ENCODE measurements at places on chromosomes 2 and 18.
A peak's percentile ranks its signal among the peaks of the same experiment; 100 is the strongest.

DNA sequence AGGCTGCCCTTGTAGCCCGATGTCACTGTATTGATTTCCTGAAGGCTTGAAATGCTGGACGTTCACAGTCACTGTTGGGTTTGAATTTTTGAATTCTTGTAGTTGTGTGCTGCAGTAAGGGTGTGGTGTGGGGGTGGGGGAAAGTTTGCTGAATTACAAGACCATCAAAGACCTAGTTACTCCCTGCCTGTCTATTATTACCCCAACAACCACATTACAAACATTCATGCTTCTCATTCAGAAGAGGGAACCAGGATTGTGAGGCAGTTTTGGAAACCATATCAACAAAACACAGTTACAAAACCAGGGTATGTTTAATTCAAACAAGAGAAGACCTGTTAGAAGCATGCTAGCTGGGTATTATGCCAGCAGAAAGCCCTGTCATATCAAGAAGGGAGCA is 85.8 kb downstream of the CLHC1 start:
- DNase-seq: no peak

- DNase-seq: no peak
These were observed 54.5 kb upstream of the SPAG16 start for GRCh38 chr2:213229814-213230213.

DNA sequence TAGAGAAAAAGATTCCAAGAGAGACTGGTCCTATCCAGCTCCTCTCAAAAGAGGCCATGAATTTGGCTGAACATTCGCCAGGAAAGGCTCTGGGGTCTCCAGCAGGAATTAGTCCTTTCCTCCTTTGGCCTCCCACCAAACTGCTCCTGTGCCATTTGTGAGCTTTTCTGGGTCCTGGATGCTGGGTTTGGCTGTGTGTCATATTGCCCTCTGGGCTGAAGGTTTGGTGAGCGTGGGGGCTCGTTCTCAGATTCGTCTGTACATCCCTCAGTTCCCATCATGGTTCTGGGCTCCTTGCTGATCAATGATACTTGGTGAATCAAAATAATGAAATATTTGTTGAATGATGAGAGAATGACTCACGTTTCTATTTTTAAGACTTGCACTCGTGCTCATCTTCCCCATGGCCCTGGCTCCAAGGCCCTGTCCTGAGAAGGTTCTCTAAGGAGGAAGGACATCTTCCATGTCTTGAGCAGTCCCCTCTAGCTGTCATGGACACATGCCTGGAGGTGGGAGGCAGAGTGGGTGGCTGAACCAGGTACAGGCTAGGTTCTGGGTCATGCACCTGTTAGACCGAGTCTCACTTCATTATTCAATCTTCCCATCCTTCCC is 47.8 kb upstream of the RHOB start:
- no peak for DNase-seq

DNA sequence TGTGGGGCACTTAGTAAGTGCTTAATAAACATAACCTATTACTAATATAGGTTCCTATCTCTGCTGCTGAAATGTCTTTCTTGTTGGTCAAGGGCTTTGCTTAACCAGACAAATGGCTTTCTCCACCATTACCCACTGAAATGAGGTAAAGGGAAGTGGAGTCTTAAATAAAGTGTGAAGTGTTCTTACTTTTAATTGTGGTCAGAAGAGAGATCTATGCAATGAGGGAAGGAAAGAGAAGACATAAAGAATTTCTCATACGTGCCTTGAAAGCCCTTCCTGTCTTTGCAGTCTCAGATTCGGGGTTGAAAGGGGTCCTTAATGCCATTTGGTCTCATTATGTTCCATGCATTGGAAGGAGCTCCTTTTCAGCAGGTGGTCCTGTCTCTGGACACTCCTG is 6.9 kb upstream of the CXCR4 start:
- no peak for DNase-seq

- DNase-seq: no peak
These were observed 316.6 kb upstream of the NCKAP5 start for GRCh38 chr2:133884739-133885381.

GRCh38 chr2:132477436-132477835 is 60.8 kb downstream of the GPR39 start:
- DNase-seq: no peak

- DNase-seq: no peak
These were observed 155.1 kb upstream of the LMAN1 start for GRCh38 chr18:59514203-59514602.

DNA sequence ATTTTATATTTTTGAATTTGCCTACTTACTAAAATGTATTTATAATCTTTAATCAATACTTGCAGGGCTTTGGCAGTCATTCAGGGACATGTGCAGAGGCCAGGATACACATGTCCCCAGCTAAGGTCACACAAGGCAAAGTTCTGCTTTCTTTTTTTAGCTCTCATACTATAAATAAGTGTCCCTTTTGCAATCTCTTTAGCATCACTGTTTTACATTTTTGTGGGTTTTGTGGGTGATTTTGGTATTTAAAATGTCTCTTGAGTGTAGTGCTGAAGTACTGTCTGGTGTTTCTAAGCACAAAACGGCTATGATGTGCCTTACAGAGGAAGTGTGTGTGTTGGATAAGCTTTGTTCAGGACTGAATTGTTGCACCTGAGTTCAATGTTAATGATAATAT is 309.0 kb upstream of the GULP1 start:
- no peak for DNase-seq

DNA sequence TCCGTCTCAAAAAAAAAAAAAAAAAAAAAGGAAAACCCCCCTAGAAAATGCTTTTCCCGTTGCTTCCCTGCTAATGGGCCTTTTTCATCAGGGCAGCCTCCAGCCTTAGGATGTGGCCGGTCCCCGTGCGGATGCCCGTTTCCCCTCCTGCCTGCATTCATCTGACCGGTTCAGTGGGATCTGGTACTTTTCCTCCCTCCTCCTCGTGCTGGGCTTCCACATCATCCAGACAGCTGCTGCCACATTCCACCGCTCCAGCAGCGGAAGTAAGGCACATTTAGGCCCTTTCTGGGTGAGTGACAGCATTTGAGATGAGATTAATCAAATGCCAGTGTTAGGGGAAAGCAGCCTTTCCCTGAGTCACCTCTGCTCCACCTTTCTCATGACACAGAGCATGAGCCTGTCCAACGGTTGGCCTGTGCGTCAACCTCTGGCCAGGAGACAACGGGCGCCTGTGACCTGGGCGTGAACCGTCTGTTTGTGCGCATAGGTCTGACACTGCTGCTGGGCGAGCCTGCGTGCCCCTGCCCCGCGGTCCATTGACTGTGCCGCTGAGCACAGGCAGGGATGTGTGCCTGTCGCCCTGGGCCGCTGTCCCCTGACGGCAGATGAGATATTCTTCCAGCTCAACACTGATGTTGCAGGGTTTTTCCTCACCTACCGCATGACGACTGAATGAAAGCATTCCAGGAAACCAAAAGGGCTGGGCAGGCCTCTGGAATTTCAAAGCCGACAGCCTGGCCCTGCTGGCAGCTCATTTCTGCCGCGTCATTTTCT is 174.0 kb downstream of the TGIF1 start:
- peak; percentile 75 for DNase-seq

- no peak for DNase-seq
These were observed 33.6 kb downstream of the MAL start for GRCh38 chr2:95058989-95059641.

GRCh38 chr2:27408601-27409320 is 630 bp downstream of the PPM1G start:
- DNase-seq: no peak

DNA sequence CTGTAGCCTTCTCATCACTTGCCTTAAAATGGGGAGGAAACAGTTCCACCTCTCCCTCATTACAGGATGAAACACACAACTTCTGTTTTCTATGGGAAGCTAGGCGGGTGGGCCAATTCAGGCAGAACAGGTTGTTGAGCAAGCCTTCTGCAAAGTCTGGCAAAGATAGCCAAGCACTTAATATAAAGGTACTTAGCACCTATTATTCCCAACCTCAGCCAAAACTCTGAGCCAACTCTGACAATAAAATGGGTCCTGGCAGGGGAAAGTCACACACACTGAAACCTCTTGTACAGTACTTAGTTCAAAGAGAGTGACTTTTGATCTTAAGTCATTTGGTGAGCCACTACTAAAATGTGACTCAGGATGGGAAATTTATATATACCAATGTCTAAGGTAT is 15.8 kb upstream of the SOCS6 start:
- DNase-seq: no peak

- peak; percentile 9 for DNase-seq
These were observed 323.6 kb upstream of the HS6ST1 start for GRCh38 chr2:128642316-128642715.

GRCh38 chr2:134451347-134451630 is 197.4 kb downstream of the MGAT5 start:
- no peak for DNase-seq
